ENCODE measurements at places on chromosomes 5 and 9.

- no peak for DNase-seq
Measured at GRCh38 chr9:79693750-79694149, 122.0 kb downstream of the TLE4 start.

DNA sequence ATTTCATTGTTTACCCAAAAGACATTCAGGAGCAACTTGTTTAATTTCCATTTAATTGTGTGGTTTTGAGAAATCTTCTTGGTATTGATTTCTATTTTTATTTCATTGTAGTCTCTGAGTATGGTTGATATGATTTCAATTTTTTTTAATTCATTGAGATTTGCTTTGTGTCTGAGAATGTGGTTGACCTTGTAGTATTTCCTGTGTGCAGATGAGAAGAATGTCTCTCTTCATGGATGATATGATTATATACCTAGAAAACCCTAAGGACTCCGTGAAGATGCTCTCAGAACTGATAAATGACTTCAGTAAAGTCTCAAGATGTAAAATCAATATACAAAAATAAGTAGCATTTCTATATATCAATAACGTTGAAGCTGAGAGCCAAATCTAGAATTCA, 202.4 kb upstream of the CDH9 start:
- DNase-seq, result no peak

DNA sequence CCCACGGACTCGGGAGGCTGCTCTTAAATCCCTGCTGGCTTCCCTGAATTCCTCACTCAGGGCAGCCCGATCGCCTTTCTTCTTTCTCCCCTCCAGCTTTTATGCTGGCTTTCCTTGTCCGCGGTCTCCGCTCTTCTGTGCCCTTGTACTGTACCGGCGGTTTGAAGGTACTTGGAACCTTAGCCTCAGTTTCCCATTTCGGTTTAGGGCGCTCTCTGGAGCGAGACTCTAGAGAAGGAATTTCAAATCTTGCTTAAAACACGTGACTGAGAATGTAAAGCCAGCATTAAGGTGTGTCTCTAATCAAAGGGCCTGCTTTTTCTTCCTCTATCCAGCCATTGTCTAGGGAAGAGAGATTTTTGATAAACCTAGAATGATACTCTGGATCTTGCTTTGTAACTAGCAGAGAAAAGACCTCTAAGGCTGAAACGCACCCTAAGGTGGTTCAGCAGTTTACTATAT, 650 bp downstream of the GPR107 start:
- DNase-seq, result no peak

DNA sequence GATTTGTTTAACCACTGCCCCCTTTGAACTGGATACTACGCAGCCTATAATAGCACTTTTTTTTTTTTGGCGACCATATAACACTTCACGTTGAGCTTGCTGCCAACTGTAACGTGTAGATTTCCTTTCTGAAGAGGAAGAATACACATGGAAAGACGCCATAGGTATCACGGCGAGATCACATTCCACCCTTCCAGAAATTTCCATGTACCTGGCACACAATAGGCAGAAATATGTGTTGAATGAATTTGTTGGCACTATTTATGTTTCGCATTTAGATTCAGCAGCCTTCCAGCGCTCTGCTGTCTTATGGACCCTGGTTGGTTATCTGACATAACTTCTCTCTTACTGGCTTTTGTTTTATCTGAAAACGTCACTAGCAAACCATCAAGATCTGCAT, 250.3 kb downstream of the SLIT3 start:
- no peak for DNase-seq

- no peak for DNase-seq
Measured at GRCh38 chr5:56818450-56819037, 3.2 kb downstream of the MAP3K1 start.

GRCh38 chr5:162769019-162769418, 668.4 kb upstream of the CCNG1 start:
- DNase-seq, result no peak

- DNase-seq, result no peak
Measured at GRCh38 chr9:136927343-136928271, 16.9 kb downstream of the FBXW5 start.

- DNase-seq, result no peak
Measured at GRCh38 chr5:124669956-124670721, 76.3 kb downstream of the ZNF608 start.

Measured in hypothalamus (tissue), 51 donors.